ENCODE measurements at places on chromosomes 6 and 20.

- no peak for DNase-seq
These were observed 21.9 kb downstream of the ZBTB46 start for GRCh38 chr20:63808964-63809674.

DNA sequence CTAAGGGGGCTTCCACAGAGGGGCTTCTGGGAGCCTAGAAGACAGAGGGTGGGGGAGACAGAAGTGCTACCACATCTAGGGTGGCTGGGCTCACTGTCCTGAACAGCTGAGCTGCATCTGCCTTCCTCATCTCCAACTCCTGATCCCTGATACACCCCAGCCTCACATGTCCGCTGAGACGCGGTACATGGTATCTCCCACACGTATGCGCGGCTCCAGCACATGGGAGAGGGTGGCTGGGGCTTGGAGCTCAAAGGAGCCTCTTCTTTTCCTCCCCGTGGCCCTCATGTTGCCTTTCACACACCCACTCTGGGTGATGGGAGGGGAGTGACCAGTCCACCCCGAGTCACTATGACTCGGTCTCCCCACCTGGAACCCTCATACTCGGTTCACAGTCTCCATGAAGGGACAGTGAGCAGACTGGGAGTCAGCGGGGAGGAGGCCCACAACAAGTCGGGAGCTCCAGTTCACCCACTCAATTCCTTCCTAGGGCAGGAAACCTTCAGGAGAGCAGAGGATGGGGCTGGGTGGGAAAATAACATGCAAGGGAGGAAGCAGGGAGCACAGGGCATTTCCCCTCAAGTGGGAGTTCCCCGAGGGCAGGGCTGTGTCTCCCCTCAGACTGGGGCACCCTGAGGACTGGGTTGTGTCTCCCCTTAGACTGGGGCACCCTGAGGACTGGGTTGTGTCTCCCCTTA is 61.7 kb downstream of the MRPL14 start:
- no peak for DNase-seq

DNA sequence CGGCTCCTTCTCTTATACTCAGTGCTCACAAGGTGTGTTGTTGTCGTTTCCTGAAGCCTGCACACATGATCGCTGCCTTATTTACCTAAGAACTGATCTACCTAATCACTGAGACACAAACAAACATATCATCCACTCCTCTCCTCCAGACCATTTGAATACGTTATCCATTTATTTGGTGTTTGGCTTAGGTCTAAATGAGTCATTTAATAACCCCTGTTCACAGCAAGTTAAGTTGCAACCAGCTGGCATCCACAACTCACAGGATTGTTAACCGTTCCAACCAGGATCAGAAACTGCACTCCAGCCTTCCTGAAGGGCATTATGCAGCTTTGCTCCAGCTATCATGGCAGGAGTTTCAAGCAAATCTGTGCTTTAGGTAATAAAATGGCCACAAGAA is 511.1 kb upstream of the MAP3K7 start:
- no peak for DNase-seq

- DNase-seq, result peak; percentile 100
These were observed at the start of gene NFYA for GRCh38 chr6:41072836-41073202. Gene NFYA (plus strand): TSS chr6:41072974. CDS start chr6:41079090, 6,116 bp downstream.

- no peak for DNase-seq
These were observed 35.2 kb downstream of the NDUFAF5 start for GRCh38 chr20:13819885-13820645.

Measured in activated gamma-delta T cell (primary cell).